ENCODE measurements at places on chromosomes 3 and 15.

- DNase-seq, result no peak
These were observed 6.1 kb upstream of the HGD start for GRCh38 chr3:120688121-120688520.

GRCh38 chr3:24338409-24339130, 156.1 kb downstream of the THRB start:
- DNase-seq, result no peak

GRCh38 chr15:57438166-57438565, 61.9 kb downstream of the CGNL1 start:
- no peak for DNase-seq

GRCh38 chr3:107600780-107601179, 78.0 kb downstream of the BBX start:
- DNase-seq, result no peak
